ENCODE measurements at places on chromosomes 16 and 17. TPM values are rescaled to one million over a fixed set of nuclear protein-coding genes. Genes with fewer than 3 reads are reported as not detected.

The SCNN1G gene
- not detected for total RNA-seq

The SMTNL2 gene
- 15.6 TPM for total RNA-seq

The AOC3 gene
- 128 TPM for total RNA-seq

The NPIPB8 gene
- total RNA-seq, result not detected

The LGALS9B gene
- total RNA-seq, result not detected

DNA sequence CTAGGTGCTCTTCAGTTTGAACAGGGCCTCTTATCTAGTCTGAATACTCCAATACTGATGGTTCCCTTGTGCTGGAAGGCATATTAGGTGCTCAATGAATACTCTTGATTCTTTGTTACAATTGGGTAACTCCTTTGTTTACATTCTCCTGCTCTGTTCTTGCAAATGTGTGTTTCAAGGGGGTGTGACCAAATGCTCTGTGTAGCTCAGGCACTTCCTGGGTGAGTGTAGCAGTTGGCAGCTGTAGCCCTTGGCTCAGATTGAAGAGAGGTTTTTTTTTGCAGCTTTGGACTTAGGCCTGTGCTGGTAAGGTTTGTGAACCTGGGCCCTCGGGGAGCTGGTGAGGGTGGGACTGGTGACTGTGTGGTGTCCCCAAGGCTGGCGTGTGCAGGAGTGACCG, 20.2 kb downstream of the TBCD start:
- H3K27me3 ChIP-seq, result no peaks in the 10 kb centered on the region
- peaks cover 15% of the 10 kb centered on the region for H3K36me3 ChIP-seq
- no peak overlapping the region for H3K4me3 ChIP-seq
- DNase-seq, result no peak

DNA sequence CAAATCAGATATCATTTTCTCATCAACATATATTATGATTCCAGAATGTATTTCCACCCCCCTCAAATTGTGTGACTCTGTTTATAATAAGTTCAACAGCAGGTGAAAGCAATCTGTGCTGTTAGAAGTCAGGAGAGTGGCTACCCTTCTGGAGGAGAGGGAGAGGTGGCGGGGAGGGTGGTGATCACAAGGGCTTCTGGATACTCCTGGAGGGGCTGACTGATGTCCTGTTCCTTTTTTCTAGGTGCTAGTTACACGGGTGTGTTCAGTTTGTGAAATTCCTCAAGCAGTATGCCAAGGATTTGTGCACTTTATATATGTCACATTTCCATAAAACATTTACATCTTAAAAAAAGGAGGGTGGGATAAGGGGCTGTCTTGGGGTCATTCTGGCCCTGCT, 119.1 kb downstream of the IRF8 start:
- no peak for DNase-seq
- no peaks in the 10 kb centered on the region for H3K27me3 ChIP-seq
- no peak overlapping the region for H3K27ac ChIP-seq
- H3K4me1 ChIP-seq, result no peaks in the 10 kb centered on the region
- no peak overlapping the region for H3K4me3 ChIP-seq
- no peaks in the 10 kb centered on the region for H3K36me3 ChIP-seq

DNA sequence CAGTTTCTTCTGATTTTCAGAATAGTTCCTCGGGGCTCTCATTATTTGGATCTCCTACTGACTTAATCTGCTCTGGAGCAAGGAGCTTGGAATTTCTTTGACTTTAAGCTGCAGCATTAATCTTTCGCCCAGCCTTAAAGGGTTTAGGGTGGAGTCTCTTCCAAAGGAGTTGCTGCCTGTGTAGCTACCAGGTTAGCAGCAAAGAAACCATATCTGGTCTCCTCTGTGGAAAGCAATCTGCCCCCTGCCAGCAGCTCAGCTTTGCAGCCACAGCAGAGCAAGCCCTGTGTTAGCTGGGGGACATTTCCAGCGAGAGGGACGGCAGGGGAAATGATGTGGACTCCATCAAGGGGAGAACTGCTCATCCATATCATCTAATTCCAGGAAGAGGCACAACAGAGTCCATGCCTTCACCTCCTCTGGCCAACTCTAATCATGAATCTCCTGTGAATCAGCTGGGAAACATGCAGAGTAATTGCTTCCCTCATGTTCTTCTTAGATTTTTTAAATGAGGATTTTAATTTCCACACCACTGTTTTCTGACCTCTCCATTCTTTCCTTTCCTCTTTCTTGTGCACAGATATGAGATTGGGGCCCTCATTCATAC, 827.6 kb upstream of the CA10 start:
- H3K4me1 ChIP-seq, result no peaks in the 10 kb centered on the region
- no peak overlapping the region for H3K4me3 ChIP-seq
- no peaks in the 10 kb centered on the region for H3K27me3 ChIP-seq
- no peaks in the 10 kb centered on the region for H3K36me3 ChIP-seq

DNA sequence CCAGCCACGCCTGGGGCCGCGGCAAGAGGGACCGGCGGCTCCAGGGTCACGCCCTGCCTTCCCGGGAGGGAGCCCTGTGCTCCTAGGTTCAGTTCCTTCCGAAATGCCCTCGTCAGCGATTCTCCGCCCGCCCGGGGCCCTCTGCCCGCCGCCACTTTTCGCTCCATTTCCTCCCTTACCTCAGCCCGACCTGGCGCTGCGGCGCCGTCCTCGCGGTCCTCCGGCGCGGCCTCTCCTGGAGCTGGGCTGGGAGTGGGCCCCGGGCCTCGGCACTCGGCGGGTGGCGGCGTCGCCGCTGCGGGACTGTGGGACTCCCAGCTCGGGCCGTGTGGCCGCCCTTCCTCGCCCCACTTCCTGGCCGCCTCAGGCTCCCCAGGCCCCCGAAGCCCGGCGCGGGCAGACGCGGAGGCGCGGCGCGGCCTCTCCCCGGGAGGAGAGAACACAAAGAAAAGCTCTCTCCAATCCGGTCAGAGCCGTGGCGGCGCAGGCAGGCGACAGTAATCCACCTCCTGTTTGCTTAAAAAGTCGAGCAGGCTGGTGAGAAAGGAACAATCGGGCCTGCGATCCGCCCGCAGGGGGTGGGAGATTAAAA, 1.6 kb downstream of the BAHCC1 start:
- peak overlapping the region; percentile 91 for H3K4me3 ChIP-seq
- no peak for DNase-seq
- H3K4me1 ChIP-seq, result peaks cover 27% of the 10 kb centered on the region
- H3K36me3 ChIP-seq, result no peaks in the 10 kb centered on the region
- no peaks in the 10 kb centered on the region for H3K27me3 ChIP-seq
- H3K27ac ChIP-seq, result peak overlapping the region; percentile 94

- peak overlapping the region; percentile 96 for H3K4me3 ChIP-seq
- H3K4me1 ChIP-seq, result peaks cover 20% of the 10 kb centered on the region
- H3K36me3 ChIP-seq, result no peaks in the 10 kb centered on the region
- H3K27ac ChIP-seq, result peak overlapping the region; percentile 71
- no peaks in the 10 kb centered on the region for H3K27me3 ChIP-seq
These were observed 414 bp downstream of the DUSP14 start for GRCh38 chr17:37490022-37490587.

GRCh38 chr17:17613708-17614114, 22.2 kb upstream of the PEMT start:
- no peak for DNase-seq
- H3K4me3 ChIP-seq, result no peak overlapping the region
- H3K4me1 ChIP-seq, result no peaks in the 10 kb centered on the region
- H3K27ac ChIP-seq, result no peak overlapping the region
- no peaks in the 10 kb centered on the region for H3K36me3 ChIP-seq

GRCh38 chr17:5511401-5512225, 25.2 kb downstream of the MIS12 start:
- H3K4me3 ChIP-seq, result no peak overlapping the region
- no peaks in the 10 kb centered on the region for H3K27me3 ChIP-seq
- no peak for DNase-seq

DNA sequence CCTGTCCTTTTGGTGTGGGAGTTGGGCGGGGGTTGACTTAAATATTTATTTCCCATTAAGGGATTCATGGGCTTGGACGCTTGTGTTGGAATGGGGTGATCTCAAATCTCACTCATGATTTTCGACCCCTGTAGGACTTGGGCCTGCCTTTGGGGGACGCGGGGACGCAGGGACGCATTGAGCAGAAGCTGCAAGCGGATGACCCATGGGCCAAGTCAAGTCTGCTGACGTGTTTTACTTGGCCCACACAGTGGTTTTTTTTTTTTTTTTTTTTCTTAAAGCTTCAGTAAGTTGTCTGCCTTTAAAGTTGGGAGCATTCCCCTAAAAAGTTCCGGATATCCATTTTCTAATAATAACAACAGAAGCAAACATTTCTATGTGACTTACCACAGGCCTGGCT, 28.9 kb downstream of the CMIP start:
- no peak for DNase-seq
- H3K4me3 ChIP-seq, result no peak overlapping the region
- H3K4me1 ChIP-seq, result no peaks in the 10 kb centered on the region
- H3K36me3 ChIP-seq, result no peaks in the 10 kb centered on the region
- H3K27me3 ChIP-seq, result no peaks in the 10 kb centered on the region

DNA sequence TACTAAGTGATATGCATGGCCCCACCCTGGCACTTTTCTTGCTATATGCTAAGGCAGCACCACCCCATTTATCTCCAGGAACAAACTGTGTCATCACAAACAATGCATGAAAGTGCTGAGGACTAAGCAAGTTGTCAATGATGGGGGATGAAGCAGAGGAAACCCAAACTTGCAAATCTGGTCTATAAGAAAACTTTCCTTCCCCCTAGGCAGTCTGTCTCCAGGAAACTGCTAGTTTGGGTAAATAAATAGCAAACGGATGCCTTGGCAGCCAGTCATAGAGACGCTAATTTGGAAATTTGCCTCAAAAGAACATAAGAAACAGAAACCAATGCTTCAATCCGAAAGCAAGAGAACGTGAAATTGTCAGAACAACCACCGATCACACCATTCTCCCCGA, 5.6 kb upstream of the HSBP1 start:
- H3K27ac ChIP-seq, result peak overlapping the region; percentile 23
- no peaks in the 10 kb centered on the region for H3K36me3 ChIP-seq
- no peaks in the 10 kb centered on the region for H3K4me1 ChIP-seq
- DNase-seq, result no peak

DNA sequence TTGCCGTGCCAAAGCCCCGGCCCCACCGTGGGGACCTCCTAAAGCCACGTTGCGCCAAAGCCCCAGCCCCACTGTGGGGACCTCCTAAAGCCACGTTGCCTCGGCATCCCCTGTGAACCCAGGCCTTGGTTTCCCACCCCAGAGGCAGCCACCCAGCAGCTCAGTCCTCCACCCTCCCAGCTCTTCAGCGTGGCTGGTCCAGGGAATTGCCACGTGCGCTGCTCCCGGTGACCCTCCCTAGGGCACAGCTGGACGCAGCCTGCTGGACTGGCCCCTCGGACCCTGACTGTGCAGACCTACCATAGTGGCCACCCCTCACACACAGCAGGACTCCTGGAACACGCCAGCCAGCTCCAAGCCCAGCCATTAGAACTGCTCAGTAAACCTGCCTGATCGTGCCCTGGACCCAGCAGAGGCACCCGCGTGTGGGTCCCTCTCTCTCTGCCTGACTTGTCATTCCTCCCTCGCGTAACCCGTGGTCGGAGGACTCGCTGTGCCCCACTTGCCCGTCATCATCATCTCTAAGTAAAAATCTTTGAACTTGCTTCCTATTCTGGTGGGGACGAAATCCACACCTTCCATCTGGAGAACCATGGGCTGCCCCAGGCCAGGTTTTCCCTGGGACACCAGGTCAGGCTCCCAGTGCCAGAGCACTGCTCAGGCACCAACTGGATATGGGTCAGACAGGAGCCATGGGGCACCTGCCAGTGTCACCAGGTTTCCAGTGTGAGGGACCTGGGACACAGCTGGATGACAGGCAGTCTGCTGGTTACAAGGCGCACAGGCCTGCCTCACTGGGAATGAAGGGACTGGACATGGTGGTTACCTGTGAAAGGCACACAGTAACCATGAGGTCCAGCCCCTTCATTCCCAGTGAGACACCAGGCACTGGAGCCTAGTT, 5.6 kb downstream of the CIAO3 start:
- no peak for DNase-seq
- H3K4me1 ChIP-seq, result peaks cover 4% of the 10 kb centered on the region
- peaks cover 43% of the 10 kb centered on the region for H3K36me3 ChIP-seq
- no peaks in the 10 kb centered on the region for H3K27me3 ChIP-seq
- no peak overlapping the region for H3K27ac ChIP-seq

GRCh38 chr16:25177831-25178688, 38.7 kb upstream of the AQP8 start:
- H3K4me3 ChIP-seq, result no peak overlapping the region
- H3K36me3 ChIP-seq, result peaks cover 28% of the 10 kb centered on the region
- H3K4me1 ChIP-seq, result no peaks in the 10 kb centered on the region
- no peak overlapping the region for H3K27ac ChIP-seq
- DNase-seq, result no peak

- H3K36me3 ChIP-seq, result no peaks in the 10 kb centered on the region
- no peak overlapping the region for H3K27ac ChIP-seq
- no peaks in the 10 kb centered on the region for H3K27me3 ChIP-seq
- H3K4me1 ChIP-seq, result no peaks in the 10 kb centered on the region
- no peak overlapping the region for H3K4me3 ChIP-seq
These were observed 90.2 kb upstream of the CCL2 start for GRCh38 chr17:34164837-34165236.

DNA sequence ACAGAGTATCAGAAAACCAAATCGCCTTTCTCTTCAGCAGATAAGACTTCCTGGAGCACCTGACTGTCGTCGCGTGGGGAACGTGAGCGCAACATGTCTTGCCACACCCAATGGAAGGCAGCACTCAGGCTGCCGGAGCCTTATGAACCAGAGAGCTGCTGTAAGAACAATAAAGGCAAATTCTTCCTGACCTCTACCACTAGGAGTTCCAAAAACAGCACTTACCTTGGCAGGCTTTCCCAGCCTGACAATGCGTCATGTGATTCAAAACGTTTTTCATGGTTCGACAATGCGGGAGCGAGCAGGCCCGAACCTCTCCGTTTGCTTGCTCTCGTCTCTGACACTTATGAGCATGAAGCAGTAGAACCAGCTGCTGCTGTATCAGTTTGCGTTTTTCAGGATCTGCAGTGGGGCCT, 75.8 kb upstream of the TRAP1 start:
- no peak overlapping the region for H3K4me3 ChIP-seq
- H3K27ac ChIP-seq, result peak overlapping the region; percentile 43

- no peak overlapping the region for H3K4me3 ChIP-seq
- no peaks in the 10 kb centered on the region for H3K4me1 ChIP-seq
- no peak overlapping the region for H3K27ac ChIP-seq
- peaks cover 28% of the 10 kb centered on the region for H3K36me3 ChIP-seq
- DNase-seq, result no peak
- no peaks in the 10 kb centered on the region for H3K27me3 ChIP-seq
These were observed 19.5 kb upstream of the SLC5A10 start for GRCh38 chr17:18932360-18933055.

DNA sequence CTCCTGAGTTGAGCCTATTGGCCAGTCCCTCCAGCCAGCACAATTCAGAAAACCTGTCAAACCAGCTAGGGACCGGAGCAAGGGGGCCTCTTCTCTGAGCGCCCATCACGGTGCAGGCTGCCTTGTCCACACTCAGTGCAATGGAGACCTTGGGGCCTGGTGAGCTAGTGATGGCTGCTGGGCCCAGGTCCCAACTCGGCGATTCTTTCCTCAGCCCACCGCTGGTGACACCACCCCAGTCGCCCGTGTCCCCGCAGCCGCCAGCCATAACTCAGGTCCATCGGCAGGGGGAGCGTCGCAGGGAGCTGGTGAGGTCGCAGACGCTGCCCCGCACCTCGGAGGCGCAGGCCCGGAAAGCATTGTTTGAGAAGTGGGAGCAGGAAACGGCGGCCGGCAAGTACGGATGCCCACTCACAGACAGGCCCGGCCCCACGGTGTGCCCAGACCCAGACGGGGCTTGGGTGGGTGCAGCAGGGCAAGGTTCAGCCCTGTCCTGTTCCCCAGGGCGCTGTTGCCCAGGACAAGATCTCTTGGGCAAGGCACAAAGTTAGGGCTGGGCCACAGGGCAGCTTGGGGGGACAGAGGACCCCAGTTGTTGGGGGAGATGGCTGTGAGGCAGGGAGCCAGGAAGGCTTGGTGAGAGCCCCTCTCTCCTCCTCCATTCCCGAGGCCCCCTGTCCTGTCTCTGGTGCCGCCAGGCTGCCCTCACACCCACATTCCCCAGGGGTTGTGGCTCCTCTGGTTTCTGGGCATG, 10.8 kb downstream of the SMTNL2 start:
- no peak overlapping the region for H3K27ac ChIP-seq
- DNase-seq, result no peak
